ENCODE measurements at places on chromosomes 2 and 18.

DNA sequence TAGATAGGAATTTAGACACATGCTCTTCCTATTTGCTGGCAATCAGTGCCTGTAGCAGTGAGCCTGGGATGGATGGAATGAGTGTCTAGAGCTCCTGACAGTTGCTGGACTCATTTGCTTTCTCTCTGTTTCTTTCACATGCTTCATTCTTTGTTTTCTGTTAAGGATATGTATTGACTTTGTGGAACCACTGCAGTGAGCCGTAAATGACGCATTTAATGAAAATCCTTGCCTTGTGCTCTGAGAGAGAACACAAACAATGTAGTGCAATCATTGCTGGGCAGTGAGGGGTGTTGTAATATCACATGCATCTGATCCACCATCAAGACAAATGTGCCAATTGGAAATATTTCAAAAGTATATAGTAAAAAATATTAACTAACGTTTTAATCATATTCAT is 25.2 kb upstream of the CDH20 start:
- no peak for DNase-seq

DNA sequence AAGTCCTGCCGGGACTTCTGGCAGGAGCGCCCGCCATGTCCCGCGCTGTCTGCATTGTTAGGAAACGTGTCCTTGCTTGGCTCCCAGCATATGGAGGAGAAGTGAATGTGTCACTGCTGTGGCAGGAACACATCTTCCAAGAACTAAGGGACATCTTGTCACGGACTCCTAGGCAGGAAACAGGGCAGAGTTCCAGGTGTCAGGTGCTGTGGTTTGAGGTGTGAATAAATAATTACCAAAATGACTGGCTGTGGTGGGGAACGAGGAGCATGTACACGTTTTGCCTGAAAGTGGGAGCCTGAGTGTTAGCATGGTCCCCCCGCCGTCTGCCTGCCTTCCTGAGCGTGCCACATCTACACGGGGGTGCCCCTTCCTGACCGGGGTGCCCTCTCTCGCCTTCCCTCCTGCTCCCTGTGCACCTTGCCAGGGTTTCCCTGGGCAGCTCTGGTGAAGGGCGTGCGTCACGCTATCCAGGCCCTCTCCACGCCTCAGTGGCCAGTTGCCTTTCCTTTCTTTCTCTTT is 237.5 kb downstream of the LDLRAD4 start:
- DNase-seq: no peak

DNA sequence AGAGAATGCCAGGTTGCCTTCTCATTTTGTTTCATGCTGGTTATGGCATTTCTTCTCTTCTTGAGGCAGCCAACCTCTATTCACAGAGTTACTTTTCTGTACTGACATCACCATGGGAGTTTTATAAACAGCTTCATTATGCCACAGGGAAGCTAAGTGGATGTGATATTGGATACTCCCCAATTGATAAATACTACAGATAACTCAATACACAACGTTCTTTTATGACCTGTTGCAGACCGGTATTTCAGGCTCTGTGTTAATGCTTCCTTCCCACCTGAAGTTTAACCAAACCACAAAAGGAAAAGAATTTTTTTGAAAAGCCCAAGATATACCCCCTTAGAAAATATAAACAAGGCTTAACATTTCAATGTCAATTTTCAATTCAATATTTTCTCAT is 258.3 kb upstream of the SOX11 start:
- no peak for DNase-seq

DNA sequence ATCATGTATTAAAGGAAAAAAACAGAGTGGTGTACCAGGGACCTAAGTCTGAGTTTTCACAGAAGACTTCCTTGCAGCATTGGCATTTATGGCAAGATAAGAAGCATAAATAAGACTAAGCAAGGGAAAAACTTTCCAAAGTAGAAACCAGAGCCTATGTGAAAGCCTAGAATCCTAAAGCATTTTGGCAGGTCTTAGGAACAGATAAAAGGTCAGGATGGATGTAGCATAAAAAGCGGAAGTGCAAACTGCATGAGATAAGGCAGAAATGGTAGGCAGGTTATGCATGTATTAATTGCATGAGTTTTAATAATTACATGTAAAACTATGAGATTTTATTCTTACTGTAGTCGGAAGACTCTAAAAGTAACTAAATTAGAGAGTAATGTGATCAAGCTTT is 596.5 kb downstream of the SUCLG1 start:
- DNase-seq: no peak

All from substantia nigra (tissue), 51 donors.